ENCODE measurements at places on chromosomes 3 and 15.

- DNase-seq: no peak
Observed at GRCh38 chr3:161351330-161351729, 20.0 kb downstream of the SPTSSB start.

GRCh38 chr3:78907367-78907766 is 860.4 kb downstream of the ROBO1 start:
- DNase-seq: no peak

GRCh38 chr3:97883736-97884135 is 61.9 kb downstream of the CRYBG3 start:
- no peak for DNase-seq

- no peak for DNase-seq
Observed at GRCh38 chr3:128307781-128308469, 154.6 kb downstream of the EEFSEC start.

GRCh38 chr3:69914395-69914794 is 85.1 kb upstream of the SAMMSON start:
- DNase-seq: no peak

- DNase-seq: no peak
Observed at GRCh38 chr3:155149494-155149893, 69.4 kb downstream of the MME start.

DNA sequence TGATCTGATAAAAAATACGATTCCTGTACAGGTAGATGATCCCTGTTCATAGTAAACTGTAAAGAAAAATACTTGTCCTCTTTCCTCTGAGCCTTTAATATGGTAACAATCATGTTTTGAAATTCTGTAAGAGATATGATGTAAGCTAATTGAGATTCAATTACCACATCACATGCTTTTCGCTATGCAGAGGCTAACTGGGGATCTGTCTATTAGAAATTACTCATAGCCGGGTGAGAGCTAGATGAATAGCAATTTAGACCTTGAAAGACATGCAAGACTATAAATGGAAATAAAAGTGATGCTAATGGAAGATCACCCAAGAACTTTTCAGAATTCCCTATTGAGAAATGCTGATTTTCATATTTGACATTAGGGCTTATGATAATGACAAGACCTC is 579.9 kb upstream of the ZNF717 start:
- DNase-seq: no peak

DNA sequence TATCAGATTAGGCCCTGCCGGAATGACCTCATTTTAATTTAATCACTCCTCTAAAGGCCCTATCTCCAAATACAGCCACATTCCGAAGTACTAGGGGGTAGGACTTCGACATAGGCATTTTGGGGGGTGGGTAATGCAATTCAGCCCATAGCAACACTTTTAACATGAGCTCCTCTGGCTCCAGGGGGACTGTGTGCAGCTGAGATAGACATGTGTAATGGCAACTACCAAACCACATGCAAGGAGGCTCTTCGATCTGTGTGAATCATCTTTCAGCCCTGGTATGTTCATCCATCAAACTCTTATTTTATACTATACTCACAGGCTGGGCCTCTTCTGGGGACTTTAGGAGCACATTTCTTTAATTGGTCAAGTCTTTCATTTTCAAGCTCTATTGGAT is 57.4 kb upstream of the PPARG start:
- no peak for DNase-seq

GRCh38 chr3:149319750-149320149 is 13.7 kb downstream of the TM4SF18 start:
- no peak for DNase-seq

DNA sequence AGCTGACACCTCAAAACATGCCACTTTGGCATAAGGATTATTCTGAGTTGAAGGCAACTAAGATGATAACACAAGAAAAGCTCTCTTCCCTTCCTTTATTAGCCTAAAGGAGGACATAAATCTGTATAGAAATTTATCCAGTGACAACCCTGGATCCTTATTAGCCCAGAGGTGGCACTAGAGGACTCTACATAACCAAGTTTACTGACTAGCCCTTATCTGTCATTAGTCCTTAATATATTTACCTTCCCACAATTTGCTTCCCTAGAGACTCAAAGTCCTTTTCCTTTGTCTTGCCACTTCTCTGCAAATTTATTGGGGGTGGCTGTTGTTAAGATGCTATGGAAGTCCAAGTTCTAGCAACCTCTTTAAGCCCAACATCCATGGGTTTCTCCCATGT is 26.7 kb downstream of the CEP70 start:
- no peak for DNase-seq
